Activated CD4-positive, alpha-beta T cell treated with anti-CD3 and anti-CD28 coated beads for 1 hour (primary cell): ENCODE measurements at places on chromosomes 3 and 15.

- DNase-seq = no peak
These were observed 131.2 kb downstream of the IMPG2 start for GRCh38 chr3:101189176-101189575.

- no peak for DNase-seq
These were observed 65.7 kb upstream of the FRMD4B start for GRCh38 chr3:69451594-69451993.

DNA sequence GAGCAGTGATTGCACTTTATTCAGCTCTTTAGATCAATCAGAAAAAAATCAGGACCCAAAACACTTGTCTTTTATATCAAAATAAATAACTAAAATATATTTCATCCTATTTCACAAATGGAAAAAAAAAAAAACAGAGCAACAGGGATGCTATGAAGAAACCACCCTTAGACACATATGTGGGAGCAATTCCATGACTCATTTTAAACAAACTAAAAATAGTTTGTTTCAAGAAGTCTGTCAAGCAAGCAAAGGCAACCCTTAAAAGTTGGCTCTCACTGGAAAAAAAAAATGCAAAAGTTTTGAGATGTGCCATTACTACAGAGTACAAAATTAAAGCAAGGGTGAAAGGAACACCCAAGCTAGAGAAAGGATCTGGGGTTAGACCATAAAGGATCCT is 5.7 kb downstream of the ATP13A3 start:
- no peak for DNase-seq

DNA sequence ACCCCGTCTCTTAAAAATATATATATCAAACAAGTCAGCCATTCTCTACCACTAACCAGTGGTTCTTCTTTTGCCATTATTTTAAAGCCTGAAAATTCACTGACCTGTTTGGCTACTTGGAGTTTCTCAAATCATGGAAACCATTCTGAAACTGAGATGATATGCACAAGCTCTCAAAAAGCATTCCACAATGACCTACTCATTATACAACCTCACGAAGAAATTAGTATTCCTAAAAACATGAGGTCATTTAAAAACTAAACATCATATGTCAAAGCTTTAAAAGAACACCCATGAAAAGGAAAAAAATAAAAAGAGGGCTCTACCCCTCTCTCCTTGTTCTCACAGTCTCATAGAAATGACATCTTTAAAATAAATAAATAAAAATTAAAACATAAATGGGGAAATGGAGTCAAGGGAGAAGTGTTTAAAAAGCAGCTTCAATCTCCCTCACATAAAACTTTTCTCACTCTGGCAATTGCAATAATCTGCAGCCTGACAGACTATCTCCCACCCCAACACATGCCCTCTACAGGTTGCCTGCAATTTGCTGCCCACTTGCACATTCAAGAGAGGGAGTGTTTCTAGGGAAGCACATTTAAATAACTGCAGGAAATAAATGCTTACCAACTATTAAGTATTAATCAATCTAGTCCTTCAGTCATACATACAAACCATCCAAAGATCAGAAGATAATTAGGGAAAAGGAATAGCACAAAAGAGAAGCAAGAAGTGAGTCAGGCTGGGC is 73.3 kb downstream of the TRANK1 start:
- DNase-seq = no peak

GRCh38 chr15:64060716-64061115 is 14.4 kb upstream of the DAPK2 start:
- DNase-seq = no peak

GRCh38 chr3:121834157-121834670 is 646 bp downstream of the IQCB1 start:
- DNase-seq = no peak

DNA sequence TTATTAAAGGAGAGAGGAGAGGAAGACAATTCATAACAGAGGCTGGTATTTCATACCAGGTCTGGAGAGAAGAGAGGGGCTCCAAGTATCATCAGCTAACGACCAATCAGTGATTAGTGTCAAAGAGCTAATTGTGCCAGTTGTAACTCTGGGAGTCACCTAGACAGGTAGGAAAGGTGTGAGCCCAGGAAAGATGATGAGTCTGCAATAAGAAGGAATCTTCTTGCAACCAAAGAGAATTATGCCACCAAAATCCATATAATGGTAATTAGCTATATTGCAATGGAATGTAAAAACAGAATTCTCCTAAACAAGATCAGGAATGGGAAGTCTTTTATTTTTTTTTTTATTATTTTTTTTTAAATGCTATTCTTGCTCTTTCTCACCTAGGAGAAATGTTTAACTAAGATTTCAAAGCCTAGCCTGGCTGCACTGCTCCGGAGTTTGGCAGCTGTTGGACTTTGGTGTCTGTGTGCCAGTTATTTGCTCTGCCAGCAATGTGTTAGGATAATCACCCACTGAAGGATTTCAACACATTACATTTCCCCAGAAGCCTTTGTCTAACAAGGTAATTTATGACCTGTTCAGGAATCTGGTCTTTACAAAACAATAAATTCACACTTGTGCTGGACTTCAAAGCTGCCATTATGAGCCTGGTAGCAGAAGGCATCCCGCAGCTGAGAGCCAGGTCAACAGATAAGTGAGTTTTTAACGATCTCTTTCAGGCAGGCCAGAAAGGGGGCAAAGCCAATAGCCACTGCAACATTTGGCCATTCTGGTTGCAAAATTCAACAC is 89.4 kb downstream of the FOXB1 start:
- DNase-seq = no peak

DNA sequence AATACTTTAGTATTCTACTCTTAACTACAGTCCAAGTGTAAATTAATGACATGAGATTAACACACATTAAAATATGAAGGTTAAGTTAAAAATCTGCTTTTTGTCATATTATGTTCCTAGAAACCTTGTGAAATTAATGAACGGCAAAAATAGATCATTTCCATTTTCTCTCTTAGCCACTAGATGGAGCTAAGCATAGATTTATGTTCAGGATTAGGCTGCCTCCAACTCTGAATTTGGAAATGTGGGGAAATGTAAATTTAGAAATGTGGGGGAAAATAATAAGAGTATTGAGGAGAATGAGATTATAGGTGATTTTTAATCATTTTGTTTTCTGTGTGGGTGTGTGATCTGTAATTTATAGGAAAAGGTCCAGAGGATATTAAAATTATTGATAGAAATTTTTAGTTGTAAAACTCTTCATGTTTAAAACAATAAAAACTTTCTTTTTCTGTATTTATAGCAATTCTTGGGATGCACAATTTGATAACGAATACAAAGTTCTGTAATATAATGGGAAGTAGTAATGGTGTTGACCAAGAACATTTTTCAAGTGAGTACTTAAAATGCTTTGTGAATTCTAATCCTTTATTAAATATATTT is 59.2 kb downstream of the TMOD3 start:
- no peak for DNase-seq

DNA sequence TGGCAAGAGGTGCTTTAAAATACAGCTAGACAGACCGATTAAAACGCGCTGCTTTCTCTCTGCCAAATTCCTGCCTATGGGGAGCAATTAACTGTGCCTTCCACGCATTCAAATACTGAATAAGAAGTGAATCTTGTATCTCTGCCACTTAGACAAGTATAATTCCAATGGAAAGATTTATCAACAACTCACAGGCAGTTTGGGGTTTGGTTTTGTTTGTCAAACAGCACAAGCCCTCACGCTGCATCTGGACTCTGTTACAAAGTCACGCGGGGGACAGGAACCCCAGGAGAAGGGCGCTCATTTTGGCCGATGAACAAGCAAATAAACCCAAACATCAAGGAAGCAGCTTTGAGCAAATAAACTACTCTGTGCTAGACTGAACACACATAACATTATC is 61.8 kb upstream of the TMCO5A start:
- DNase-seq = no peak

- no peak for DNase-seq
These were observed 330.6 kb upstream of the TLE3 start for GRCh38 chr15:70428211-70428822.

GRCh38 chr3:186760141-186760833 is 23.1 kb upstream of the EIF4A2 start:
- DNase-seq = no peak

DNA sequence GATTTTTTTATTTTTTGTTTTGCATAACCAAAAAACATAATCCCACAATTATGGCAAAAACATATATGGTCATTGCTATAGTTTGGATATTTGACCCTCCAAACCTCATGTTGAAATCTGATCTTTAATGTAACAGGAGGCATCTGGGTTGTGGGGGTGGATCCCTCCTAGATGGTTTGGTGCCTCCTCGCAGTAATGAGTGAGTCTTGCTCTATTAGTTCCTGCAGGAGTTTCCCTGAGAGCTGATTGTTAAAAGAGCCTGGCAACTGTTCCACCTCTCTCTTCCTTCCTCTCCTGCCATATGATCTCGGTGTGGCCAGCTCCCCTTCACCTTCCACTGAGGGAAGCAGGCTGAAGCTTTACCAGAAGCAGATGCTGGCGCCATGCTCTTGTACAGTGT is 33.2 kb upstream of the TRIM59 start:
- no peak for DNase-seq

DNA sequence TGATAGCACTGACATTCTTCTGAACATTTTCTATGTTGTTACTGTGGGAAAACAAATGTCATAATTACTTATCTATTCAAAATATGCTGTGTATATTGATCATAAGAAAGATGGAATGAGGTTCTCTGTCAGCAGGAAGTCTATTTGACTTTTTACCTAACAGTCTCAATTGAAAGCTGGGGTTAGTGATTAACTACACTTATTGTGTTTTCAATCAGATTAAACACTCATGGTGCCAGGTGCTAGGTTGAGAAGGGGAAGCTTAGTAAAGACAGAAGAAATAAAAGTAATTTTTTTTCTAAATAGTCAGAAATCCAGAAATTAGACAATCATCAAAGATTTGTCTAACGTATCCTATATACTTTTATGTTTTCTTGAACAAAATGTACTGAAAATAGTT is 281.0 kb upstream of the NR2E3 start:
- DNase-seq = no peak
